Smooth muscle cell of the brain vasculature (primary cell): ENCODE measurements at places on chromosomes 11 and 22.
A peak's percentile ranks its signal among the peaks of the same experiment; 100 is the strongest.

- no peak for DNase-seq
Measured at GRCh38 chr11:123880912-123881311, 4.6 kb downstream of the TMEM225 start.

DNA sequence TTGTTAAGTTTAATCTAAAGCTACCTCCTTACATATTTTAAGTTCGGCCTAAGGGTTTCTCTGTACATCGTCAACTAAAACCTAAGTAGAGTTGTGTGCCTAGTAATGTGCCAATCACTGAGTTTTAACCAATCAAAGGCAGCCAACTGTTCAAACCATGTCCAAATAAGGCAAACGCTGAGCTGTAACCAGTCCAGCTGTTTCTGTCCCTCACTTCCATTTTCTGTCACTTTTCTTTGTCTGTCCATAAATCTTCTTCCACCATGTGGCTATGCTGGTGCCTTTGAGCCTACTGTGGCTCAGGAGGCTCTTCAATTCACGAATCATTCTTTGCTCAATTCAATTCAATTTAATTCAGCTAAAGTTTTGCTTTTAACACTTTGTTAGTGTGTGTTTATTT lies 13.9 kb upstream of the ATXN10 start:
- DNase-seq, result no peak

DNA sequence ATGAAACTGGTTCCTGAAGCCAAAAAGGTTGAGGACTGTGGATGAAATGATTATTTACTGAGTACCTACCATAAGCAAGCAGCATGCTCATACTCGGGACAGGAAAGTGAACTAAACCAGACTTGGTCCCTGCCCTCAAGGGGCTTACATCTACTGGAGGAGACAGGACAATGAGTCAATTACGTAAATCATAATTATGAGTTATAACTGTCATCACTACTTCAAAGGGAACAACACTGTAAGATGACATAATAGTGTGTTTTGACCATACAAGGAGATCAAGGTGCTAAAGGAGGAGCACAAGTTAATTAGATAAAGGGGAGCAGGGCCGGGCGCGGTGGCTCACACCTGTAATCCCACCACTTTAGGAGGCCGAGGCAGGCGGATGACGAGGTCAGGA lies 2.5 kb downstream of the FAM227A start:
- no peak for DNase-seq

GRCh38 chr22:37316875-37317371 lies 34.6 kb downstream of the CYTH4 start:
- peak; percentile 74 for DNase-seq

DNA sequence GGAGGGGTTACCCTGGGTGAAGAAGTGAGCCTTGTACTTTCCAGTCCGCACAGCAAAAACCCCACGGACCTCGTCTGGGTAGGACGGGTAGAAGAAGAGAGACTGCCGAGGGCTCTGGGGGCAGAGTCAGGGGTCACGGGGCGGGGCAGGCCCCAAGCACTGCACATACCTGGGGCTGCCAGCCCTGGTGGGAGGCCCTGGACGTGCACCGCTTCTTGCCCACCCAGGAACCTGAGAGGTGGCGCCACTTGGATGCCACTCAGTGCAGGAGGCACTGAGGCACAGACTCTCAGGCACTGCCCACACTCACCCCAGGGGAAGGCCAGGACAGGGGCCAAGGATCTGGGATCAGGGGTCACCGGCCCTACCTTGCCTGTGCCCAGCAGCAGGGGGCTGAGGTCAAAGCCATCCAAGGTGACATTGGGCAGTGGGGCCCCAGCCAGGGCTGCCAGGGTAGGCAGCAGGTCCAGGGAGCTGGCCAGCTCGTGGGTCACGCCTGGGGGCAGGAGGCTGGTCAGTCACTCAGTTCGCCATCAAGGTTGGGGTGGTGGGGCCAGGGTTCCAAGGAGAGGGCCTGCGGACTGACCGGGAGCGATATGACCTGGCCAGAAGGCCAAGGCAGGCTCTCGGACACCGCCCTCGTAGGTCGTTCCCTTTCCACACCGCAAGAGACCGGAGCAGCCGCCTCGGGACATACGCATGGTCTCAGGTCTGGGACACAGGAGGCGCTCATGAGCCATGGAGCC lies 2.2 kb downstream of the ARSA start:
- no peak for DNase-seq

GRCh38 chr11:44305470-44306051 lies 4.4 kb downstream of the ALX4 start:
- no peak for DNase-seq

- peak; percentile 1 for DNase-seq
Measured at GRCh38 chr11:89293965-89294679, 116.4 kb downstream of the TYR start.

GRCh38 chr22:20180640-20181039 lies 29.8 kb upstream of the CCDC188 start:
- no peak for DNase-seq

GRCh38 chr11:1521382-1522080 lies 35.0 kb upstream of the MOB2 start:
- no peak for DNase-seq

DNA sequence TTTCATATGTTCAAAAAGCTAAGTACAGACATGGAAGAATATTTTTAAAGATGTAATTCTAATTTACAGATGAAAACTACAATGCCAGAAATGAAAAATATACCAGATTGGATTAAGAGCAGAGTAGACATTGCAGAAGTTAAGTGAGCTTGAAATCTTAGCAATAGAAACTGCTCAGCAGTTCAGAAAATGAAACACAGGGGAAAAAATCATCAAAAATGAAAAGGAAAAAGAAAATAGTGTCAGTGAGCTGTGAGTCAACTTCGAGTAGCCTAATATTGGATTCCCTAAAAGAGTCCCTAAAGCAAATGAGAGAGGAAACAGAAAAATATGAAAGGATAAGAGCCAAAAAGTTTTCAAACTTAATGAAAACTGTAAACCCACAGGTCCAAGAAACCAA lies 25.8 kb upstream of the IL10RA start:
- DNase-seq, result no peak

GRCh38 chr11:64152841-64153691 lies 12.8 kb downstream of the MACROD1 start:
- DNase-seq, result no peak

DNA sequence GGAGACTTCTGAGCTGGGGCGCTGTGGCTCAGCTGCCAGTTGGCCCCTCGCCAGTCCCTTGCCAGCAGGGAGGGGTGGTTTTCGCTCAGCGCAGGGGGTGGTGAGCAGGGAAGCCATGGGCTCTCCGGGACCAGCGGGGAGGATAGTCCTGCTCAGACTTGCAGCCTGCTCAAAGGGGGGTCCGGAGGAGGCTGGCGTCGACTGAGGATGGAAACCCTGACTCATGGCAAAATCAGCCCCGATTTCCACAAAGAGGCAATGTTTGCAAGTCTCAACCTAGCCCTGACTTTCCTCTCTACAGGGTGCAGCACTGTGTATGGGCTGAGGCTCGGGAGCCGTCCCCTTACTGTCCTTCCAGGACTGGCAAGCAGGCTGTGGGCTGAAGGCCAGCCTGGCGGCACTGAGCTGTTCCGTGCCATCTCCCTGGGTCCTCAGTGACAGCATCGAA lies 35.1 kb downstream of the FBLN1 start:
- DNase-seq, result peak; percentile 95

DNA sequence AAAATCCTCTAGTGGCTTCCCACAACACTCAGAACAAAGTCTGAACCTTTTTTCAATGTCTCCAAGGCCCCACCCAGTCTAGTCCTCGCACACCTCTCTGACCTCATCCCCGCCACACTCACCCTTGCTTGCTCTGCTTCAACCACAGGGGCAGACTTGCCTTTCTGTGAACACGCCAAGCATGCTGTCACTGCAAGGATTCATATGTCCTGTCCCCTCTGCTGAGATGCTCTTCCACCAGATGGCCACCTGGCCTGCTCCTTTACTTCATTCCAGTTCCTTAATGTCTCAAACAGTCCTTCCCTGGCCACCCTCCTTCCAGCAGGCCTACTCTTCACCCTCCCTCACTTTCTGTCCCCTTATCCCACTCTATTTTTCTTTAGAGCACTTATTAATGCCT lies 60.6 kb upstream of the ARHGAP20 start:
- no peak for DNase-seq

GRCh38 chr11:71179877-71180605 lies 72.3 kb downstream of the SHANK2 start:
- no peak for DNase-seq

- DNase-seq, result no peak
Measured at GRCh38 chr11:132559331-132560036, 972.8 kb downstream of the OPCML start.

GRCh38 chr22:26724414-26724813 lies 67.0 kb downstream of the MIAT start:
- no peak for DNase-seq

DNA sequence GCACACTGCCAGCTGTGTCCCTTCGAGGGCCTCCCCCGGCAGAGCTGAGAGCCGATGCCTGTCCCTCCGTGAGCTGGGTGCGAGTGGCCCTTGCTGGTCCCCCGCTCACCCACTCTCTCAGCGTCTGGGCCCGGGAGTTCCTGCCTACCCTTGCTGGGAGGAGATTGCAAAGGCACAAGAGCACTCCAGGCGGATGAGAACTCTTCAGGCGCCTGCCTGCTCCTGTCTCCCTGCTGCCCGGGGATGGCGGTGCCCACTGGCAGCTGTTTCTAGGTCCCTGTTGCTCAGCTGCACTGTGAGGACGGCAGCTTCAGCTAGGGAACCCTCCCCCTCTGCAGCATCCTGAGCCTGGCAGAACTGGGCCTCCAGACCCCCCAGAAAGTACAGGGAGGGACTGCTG lies 61.1 kb downstream of the FLRT1 start:
- DNase-seq, result no peak

DNA sequence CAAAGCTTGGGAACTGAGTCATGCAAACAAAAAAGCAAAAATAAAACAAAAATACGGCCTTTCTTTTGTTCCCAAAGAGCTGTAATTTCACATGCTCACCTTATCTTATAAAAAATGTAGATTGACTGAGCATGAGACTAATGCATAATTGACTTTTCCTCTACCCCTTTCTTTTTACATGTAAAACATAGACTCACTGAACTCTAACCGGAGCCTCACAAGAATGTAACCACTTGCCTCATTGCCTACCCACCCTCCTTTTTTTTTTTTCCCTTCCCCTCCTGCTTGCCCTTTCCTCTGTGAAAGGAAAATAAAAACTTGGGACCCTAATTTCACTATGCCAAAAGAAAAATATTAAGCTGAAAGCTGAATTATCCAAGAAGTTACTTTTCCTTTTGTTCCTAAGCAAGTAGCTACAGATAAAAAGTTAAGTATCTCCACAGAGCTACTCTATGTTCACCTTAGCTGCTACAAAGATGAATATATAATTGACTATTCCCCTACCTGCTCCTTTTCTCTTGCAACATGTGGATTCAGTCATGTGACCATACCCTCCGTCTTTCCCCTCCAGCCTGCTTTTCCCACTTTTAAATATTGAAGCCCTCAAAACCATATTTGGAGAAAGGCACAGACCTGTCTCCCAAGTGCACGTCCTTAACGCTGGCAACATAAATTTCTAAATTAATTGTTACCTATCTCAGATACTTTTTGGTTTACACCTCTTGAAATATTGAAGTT lies 39.6 kb upstream of the WEE1 start:
- DNase-seq, result no peak

- DNase-seq, result no peak
Measured at GRCh38 chr11:125221461-125221860, 56.9 kb downstream of the PKNOX2 start.

DNA sequence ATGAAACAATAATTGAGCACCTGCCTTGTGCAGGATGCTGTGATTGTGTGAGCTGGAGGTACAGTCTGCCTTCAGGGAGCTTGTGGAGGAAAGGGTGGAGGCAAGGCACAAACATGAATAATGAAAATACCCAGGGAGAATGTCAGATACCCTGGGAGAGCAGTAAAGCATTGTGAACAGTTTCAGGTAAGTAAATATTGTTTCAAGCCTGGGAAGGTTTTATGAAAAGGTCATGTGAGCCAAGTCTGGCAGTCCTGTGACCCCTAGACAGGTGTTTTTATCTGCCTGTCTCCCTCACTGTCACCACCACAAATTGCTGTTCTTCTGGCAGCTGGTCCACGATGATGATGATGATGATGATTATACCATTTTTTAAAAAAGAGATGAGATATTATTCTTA lies 32.0 kb downstream of the SPECC1L start:
- no peak for DNase-seq

DNA sequence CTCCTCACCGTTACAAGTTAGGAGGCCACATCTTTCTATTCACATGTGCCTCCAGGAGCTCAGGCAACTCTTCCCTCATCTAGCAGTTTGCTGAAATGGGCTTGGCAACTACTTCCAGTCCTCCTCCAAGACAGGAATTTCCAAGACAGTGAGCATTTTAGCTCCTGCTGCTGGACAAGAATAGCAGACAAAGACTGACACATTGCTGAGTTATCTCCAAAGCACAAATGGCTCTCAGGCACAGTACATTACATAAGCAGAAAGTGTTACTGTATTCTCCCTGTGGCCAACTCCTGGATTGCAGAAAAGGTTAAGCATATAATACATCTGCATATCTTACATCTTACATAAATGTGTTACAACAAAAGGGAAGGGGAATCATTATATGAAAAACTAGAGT lies 83.2 kb upstream of the POU2AF2 start:
- no peak for DNase-seq

- DNase-seq, result no peak
Measured at GRCh38 chr11:129885381-129885780, 10.0 kb downstream of the NFRKB start.

GRCh38 chr11:22491555-22492225 lies 133.9 kb downstream of the FANCF start:
- DNase-seq, result peak; percentile 12

- no peak for DNase-seq
Measured at GRCh38 chr11:30143098-30143705, 87.6 kb upstream of the FSHB start.

DNA sequence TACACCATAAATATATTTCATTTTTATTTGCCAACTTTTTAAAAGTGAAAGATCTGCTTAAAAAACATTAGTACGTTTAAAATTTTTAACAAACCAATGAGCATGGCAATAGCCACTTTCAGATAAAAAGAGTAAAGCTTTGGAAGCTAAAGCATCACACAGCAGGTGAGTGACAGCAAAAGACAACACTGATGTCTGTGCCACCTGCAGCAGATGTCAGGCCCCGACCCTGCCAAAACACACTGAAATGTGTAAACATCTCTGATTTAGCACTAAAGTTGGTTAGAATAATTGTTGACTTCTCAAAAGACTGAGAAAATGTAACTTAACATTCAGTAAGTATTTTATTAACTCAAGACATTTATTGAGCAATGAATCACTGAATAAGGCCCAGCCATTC lies 232.9 kb downstream of the DLG2 start:
- DNase-seq, result no peak

DNA sequence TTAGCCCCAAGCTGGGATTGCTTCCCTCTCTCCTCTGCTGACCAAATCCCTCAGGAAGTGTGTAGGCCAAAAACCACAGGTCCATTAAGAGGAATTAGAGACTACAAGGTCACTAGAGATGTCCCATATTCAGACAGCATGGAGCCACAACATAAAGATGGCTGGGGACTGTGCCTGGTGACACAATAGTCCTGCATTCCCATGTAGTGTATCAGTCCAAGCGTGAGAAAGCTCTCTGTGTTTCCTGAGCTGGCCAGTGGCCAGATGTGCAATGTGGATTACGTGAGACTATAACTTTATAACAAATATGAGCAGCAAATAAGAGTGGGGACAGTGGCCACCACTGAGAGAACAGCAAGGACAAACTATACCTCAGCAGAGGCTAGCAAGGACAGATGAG lies 7.6 kb upstream of the MS4A10 start:
- DNase-seq, result no peak
